Foreskin fibroblast (primary cell): ENCODE measurements at places on chromosomes 12 and 14.

GRCh38 chr12:3117144-3117581 lies 40.0 kb downstream of the TSPAN9 start:
- peak; percentile 77 for DNase-seq

DNA sequence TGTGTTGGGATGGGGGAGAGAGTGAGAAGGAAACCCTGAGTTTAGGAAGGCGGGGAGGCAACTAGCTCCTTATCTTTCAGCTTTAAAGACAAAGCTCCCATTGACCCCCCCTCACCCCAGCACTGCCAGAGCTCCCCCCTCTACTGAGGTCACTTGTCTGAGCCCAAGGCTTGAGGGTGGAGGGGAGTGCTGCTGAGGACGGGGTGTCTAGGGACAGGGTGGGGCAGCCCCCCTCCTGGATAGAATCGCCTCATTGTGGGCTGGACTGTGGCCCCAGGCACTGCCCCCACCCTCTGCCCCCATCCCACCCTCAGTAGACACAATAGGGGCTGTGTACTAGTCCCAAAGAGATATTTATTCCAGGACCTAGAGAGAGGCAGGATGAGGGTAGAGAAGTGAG lies 3.0 kb downstream of the ERBB3 start:
- DNase-seq = no peak

DNA sequence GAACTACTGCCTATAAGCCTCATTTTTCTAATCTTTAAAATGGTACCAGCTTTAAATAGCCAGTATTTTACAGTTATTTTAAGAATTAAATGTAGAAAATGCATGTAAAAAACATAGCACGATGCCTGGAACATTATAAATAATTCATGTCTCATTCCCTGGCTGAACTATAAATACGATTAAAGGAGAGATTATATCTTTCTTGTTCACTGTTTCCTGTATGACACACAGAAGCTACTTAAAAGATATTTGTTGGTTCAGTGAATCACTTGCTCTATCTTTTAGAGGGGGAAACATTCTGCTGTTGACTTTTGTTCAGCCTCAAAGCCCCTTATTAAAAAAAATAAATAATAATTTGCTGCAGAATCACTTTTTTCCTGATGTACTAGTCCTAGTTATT lies 406.9 kb downstream of the LRFN5 start:
- DNase-seq = no peak

- DNase-seq = no peak
Observed at GRCh38 chr14:105076805-105077648, 11.8 kb upstream of the GPR132 start.

DNA sequence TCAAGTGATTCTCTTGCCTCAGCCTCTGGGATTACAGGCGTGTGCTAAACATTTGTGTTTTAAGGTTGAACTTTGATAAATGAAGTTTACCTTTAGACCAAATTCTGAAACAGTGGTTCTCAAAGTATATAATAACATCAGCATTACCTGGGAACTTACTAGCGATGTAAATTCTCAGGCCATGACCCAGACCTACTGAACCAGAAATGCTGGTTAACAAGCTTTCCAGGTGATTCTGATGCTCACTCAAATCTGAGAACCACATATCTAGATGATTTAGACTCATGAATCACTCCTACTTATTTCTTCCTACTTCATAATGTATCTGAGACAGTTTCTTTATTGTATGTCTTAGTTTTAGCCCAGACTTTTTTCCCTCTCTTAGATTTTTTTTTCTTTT lies 43.6 kb downstream of the RAD51B start:
- no peak for DNase-seq

- DNase-seq = no peak
Observed at GRCh38 chr12:131909752-131910219, 15.4 kb downstream of the ULK1 start.

DNA sequence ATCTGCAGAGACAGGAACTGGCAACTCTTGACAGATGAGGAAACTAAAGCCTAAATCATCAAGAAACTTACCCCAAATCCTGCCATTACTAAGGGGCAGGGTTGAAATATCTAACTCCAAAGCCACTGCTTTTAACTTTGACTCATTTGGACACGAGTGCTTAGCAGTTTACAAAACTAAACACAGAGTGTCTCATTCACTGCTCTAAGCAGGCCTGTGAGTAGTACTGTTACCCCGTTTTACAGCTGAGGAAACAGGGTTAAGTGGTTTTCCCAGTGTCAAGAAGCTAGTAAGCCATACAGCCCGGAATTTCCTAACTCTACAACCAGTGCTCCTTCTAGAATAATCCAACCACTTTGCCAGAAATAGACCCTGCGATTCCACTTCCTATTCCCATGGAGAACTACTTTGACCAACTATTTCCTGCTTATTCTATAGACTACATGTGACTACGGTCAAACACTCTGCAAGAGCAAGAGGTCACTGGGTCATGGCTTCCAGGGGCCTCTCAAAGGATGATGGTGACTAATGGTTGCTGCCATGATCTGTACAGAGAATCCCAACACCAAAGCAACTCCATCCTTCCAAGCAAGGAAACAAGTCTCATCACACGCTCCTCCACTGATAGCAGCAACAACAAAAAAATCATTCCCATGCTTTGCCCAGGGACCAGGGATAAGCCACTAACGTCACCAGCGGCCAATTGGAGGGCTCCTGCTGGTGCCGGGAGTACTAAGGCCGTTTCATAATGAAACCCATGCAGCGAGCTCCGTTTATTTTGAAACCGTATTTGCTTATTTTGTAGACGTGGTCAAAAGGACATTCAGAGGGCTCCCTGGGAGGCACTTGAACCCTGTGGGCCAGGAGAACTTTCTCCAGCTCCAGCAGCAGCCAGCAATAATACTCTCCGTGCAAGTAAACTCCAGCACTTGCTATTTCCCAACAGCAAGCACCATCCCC lies 56.3 kb downstream of the NUAK1 start:
- peak; percentile 32 for DNase-seq

DNA sequence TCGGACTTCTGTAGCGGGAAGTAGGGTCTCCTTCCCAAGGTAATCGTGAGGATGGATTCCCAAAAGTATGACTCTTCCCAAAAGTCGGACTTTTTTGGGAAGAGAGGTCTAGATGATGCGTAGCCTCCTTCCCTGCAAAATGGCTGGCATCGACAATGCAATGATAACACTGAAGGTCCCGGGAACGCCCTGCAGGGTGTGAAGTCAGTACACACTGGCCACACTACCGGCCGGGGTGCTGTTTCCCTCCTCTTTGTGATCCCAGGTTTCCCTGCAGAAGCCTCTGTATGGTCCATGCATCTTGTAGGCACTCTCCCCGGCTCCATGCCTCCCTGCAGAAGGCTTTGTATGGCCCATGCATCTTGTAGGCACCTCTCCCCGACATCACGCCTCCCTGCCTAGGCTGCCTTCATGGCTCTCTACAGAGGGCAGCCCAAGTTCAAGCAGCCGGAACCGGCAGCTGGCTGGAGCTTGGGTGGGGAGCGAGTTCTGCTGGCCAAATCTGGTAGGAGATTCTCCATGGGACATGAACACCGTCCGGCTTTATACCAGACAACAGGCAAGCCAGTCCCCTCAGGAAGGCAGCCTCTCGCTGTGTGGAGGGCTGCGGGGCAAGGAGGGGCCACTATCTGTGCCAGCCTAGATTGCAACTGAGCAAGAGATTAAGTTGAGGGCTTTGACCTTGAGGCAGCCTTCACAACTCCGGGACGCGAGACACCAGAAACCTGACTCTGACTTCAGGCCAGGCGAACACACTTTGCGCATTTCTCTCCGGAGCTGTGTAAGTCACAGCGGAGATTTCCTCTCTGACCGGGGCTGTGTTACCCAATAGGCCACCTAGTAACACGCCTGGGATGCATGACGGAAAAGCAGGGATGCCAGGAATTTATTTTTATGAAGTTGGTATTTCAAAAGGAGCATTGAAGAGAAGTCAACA lies 23.5 kb downstream of the FZD10 start:
- DNase-seq = no peak

- DNase-seq = no peak
Observed at GRCh38 chr14:97306133-97306759, 509.1 kb downstream of the VRK1 start.

DNA sequence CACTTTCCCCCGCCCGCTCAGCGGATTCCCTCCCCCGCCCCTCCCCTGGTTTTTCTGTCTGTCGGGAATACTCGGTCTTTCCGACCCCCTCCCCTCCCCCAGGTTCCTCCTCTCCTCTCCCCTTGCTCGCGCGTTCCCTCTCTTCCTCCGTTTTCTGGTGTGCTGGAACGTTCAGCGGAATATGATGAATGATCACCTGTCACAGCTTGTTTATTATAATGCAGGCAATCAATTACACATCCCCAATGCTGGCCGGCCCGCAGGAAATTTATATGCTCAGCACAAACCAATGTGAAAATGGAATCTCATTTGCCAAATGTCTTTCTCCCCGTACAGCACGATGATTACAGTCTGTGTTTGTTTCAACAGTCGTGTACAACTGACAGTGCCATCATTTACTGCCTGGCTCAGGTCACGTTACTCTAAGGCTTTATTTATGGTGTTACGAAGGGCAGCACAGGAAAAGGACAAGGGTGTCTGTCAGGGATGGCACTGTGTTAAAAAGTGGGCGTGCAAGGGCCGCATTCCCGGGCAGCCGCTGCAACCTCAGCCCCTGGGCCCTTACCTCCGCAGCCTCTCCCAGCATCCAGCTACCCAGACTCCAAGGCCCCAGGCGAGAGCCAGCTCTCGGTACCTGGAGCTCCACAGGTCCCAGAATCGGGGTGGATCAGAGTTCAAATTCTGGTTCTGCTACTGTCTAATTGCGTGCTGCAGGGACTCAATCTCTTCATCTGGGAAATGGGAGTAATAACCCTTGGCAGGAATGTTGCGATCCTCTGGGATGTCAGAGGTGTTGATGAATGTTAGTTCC lies 24.7 kb upstream of the MAP1LC3B2 start:
- DNase-seq = peak; percentile 45

DNA sequence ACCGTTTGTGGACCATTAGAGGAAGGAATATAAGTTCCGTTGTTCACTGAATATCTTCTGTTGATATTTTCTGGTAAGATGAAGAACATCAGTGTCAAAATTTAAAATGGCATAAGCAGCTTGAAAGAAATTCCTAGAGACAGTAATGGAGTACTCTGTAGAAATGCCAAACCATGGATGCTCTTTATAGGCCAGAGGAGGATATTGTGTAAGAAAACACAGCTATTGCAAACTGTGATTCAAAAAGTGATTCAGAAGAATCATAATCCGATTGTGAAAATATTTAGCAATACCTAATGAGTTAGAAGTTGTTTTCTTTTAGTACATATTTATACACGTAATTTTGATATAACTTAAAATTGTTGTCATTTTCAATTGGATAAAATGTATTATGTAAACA lies 102.8 kb downstream of the SLC16A7 start:
- peak; percentile 76 for DNase-seq

DNA sequence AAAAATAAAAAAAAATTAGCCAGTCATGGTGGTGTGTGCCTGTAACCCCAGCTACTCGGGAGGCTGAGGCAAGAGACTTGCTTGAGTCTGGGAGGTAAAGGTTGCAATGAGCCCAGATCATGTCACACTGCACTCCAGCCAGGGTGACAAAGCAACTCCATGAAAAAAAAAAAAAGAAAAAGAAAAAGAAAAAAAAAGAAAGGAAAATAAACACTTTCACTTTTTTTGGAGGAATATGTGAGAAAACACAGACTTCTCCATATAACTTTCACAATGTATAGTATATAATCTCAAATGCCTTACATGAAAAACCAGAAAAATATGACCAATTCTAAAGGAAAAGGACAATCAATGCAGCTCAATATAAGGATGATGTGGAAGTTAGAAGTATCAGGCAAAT lies 8.9 kb downstream of the CLECL1 start:
- no peak for DNase-seq
